Skeletal muscle cell (primary cell): ENCODE measurements at places on chromosomes 2 and 18.

- DNase-seq = no peak
Measured at GRCh38 chr18:56162311-56163265, 475.8 kb downstream of the TXNL1 start.

DNA sequence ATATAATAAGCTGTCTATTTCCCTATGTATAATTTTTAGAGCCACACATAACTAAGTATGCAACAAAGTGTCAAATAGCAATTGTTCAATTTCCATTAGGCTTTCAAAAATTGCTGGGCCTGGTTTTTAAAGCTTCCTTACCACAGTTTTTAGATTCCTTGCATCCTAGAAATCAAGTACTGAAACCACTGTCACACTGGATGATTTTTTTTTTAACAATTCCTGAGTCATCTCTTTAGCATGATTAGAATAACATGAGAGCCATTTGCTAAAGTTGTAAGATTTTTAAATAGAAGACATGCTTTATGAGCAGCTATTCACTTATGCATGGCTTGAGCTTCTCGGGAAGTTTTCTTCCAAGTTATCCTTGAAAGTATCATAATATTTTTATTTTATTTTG lies 319.5 kb upstream of the NXPH2 start:
- peak; percentile 15 for DNase-seq

- no peak for DNase-seq
Measured at GRCh38 chr2:50108245-50108644, 923.7 kb downstream of the NRXN1 start.

GRCh38 chr2:52622266-52622665 lies 1145.3 kb upstream of the CHAC2 start:
- no peak for DNase-seq

DNA sequence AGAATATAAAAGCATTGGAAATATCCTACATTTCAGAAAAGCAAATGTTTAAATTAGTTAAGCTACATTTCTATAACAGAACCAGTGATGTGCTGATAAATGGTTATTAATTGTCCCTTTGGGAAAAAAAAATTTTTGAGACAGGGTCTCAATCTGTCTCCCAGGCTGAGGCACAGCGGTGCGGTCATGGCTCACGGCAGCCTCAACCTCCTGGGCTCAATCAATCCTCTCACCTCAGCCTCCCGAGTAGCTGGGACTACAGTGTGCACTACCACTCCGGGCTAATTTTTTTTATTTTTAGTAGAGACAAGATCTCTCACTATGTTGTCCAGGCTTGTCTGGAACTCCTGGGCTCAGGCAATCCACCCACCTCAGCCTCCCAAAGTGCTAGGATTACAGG lies 194.8 kb upstream of the SALL3 start:
- no peak for DNase-seq

DNA sequence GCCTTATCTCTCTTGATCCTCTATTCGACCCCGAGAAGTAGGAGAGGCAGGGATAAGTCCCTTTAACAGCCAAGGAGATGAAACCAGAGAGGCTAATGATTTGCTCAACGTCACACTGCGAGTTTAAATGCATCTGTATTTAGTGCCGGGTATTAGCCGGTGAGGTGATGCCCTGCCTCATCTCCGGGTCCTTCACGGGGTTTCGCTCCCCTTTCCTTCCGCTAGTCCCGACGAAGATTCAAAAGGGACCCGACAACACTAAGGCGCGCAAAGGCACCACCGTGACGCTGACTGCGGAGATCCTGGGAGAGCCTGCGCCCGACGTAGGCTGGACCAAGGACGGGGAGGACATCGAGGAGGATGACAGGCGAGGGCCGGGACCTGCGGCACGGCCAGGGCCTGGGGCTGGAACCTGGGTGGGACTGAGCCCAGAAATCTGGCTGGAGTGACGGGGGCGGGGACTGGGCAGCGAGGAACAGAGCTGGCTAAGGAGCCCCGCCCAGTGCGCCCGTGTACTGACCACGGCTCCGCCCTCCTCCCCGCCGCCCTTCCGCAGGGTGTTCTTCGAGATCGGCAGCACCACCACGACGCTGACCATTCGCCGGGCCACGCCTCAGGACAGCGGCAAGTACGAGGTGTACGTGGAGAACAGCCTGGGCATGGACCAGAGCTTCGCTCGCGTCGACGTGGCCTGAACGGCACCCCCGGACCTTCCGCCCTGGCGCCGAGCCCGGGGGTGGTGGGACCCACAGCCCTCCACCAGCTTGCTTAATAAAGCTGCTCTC lies 1.0 kb upstream of the GMPPA start:
- DNase-seq = peak; percentile 55

GRCh38 chr2:201696151-201696659 lies 2.2 kb downstream of the MPP4 start:
- DNase-seq = peak; percentile 96

DNA sequence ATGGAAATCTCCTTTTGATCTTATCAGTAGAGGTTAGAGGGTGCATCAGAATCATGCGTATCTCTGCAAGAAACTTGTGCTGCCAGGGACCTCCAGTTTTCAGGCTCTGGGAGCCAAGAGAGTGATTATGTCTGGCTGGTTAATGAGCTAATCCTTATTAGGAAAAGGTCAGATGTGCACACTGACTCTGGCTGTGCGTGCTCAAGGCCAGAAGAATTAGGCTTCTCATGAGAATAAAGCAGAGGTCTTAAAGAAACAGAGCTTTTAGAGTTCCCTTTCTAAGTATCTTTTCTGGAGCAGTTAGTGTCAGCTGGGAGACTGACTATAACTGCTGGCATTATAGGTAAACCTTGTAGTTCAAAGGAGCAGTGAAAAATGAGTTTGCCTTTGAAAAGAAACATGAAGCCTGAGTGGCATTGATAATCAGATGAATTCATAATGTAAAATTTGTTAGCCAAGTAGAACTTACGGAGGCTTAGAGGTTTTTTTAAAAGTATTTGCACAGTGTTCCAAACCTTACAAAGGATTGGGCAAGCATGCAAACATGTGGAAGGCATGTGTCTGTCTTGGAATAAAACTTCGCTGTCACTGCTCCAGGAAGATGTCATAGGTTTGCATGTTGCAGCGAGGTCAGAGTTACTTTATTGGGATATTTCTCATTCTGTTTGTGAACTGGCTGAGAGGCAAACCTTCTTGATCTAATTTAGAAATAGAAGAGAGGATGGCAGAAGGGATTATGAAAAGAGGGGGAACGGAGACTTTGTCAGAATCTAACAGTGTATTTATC lies 151.7 kb downstream of the ARHGAP28 start:
- DNase-seq = peak; percentile 13

- DNase-seq = peak; percentile 40
Measured at GRCh38 chr2:186274936-186275575, 211.0 kb upstream of the ZC3H15 start.

DNA sequence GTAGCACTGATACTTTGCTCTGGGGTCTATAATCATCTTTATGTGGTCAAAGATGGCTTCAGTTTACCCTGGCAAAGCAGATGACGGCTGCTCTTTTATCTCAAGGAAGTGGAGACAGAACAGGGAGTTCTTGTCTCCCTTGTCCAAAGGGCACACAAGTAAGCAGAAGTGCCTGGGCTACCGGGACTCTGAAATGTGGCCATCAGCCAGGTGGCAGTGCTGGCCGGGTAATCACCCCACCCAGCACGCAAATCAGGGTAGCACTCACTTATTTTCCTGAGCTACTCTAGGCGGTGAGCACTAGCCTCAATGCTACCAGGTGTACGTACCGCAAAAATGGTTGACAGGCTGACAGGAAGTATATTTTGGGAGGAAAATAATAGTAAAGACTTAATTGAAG lies 119.7 kb upstream of the ETAA1 start:
- DNase-seq = no peak

DNA sequence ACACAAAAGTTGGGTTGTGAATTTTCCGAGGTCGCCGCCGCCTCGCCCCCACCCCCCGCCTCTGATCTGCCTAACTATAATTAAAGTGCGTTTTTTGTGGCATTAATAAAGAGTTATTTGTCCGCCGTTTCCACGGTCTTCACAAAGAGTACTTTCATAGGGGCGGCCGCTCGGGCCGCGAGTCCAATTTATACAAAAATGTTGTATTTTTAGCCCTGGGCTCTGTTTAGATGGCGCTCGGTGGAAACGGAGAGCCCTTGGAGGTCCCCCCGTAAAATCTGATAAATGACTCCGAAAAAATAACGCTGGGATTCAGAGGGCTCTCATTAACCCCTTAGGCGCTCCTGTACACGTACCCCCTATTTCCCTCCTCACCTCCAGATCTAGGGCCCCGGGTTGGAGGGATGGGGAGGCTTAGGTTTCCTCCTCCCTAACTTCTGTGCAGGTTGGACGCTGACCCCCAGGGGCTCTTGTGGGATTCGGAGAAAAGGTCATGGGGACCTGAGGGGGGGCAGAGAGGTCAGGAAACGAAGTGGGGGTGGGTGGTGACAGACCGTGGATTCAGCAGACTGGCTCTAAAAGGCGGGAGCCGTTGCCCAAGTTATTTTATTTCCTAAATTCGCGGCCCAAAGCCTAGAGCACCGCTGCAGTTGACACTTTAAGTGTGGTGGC lies 1.9 kb downstream of the CYP26B1 start:
- no peak for DNase-seq

DNA sequence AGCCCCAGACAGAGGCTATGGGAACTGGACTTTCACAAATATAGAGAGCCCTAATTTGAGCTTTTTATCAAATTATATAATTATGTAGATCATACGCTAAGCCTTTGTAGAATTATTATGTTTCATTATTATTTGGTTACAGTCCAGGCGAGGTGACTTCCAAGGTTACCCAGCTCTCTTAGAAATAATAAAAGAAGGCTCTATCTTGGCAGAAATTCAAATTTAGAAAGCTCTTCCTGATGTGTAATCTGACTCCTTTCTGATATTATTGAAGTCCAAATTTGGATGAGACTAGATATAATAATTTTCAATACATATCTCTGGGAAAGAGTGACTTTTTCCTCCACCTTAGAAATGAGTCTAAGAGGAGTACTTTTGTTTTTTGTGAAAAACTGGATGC lies 4.8 kb upstream of the SLC38A11 start:
- DNase-seq = no peak

DNA sequence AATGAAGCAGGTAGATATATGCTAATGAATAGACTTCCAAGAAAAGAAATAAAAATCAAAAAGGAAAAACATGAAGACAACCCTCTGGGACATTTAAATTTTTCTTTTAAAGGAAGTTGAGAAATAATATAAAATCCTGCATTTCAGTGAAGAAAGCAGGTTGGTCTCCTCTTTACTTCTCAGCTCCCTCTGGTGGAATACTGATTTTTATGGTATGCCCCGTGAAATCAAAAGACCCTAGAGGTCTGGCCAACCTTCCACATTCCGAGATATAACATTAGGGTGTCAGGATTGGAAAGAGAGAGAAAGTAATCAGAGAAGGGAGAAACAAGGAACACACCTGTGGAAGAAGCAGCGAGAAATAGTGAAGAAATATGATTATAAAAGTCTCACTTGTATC lies 72.7 kb downstream of the DNER start:
- no peak for DNase-seq

DNA sequence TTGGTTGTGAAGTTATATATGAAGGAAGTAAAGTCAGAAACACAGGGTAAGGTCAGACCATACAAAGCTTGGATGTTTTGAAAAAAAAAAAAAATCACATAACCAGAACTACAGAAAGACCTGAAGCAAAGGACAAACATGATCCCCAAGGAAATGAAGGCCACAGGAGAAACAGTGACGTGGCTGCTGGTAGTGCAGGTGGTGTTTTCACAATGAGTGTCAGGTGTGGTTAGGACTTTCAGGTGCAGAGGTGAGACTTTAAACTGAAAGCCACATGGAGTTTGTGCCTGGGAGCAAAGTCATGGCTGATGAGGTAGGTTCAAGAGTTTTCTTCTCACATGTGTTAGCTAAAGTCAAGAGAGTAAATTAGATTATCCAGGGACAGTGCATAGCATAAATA lies 270.7 kb downstream of the PIEZO2 start:
- DNase-seq = no peak

DNA sequence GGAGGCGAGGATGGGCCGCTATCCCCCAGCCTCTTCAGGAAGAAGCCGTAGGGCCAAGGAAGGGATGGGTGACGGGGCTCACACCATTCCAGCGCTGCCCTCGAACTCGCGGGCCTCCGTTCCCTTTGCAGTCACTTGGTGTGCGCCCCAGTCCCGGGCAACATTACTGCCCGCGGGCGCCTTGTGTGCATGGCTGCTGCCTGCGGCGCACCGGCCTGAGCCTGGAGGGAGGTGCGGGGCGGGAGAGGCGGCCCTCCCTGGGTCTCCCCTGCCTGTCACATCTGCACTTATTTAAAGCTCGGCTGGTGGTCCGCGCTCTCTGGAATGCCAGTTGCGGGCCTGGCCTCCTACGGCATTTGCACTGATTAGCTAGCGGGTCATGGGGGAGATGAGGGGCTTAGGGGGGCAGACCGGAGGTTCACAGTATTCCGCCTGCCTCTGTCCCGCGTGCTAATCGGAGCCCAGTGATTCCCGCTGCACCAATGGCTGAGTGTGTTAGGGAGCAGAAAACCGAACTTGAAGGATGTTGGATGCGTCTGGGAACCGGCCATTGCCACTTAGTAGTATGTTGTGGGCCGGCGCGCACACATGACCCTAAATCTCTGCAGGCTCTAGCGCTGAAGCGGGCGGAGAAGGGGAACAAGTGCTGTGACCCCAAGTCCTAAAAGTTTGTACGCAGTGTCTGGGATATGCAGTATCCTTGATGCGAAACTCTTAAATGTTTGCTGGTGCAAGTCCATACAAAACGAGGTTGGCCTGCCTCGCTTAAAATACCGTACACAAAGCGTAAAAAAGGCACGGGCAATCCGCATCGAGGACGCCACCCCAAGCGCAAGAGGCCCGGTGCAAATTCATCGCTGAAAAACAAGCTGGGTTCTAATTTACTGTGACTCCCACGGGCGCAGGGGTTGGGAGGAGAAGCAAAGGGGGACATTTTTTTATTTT lies 161.2 kb upstream of the SIX2 start:
- DNase-seq = no peak

DNA sequence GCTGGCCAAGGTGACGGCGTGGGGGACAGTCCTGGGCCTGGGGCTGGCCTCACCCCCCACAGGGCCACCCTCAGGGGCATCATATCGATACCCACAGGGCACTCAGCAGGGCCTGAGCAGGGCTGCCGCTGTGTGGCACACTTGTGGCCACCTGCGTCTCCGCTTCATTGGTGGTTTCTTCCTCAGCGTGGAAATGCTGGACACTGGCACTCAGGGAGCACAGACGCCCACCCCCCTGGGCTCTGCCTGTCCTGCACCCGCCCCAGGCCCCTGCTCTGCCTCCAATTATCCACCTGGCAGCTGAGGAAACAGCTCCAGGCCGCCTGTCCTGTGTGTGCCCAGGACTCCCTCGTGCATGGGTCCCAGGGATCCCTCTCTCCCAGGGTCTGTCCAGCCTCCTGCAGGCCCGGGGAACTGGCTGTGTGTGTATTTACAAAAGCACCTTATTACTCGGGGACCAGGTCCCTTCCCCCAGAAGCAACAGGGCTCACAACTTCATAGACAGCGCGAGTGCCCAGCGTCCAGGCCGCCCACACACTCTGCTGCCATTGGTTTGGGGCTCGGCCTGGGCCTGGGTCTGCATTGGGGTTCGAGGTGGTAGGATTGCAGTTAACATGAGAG lies 13.1 kb downstream of the CROCC2 start:
- no peak for DNase-seq
